ENCODE measurements at places on chromosomes 16 and 17.

GRCh38 chr16:24988129-24988518 is 27.0 kb downstream of the ARHGAP17 start:
- no peak for DNase-seq

GRCh38 chr16:83338941-83339340 is 468.8 kb upstream of the HSBP1 start:
- no peak for DNase-seq

DNA sequence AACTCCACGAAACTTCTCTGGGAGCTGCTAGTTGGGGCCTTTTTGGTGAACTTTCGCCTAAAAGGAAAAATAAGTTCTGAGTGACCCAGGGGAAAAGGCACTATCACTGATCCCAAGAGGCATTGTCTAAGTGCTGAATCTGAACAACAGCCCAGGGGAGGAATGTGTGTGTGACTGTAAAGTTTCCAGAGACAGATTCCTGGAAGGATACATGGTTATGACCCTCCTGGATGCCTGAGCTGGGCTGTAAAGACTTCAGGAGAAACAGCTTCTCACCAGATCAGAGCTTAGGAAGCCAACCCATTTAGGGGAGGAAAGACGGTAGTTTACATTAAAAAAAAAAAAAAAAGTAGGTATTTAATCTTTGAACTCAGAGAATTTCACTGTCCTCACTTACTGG is 20.2 kb downstream of the HIGD1B start:
- DNase-seq: no peak

- no peak for DNase-seq
These were observed 1.9 kb upstream of the CBLN1 start for GRCh38 chr16:49283376-49284049.

DNA sequence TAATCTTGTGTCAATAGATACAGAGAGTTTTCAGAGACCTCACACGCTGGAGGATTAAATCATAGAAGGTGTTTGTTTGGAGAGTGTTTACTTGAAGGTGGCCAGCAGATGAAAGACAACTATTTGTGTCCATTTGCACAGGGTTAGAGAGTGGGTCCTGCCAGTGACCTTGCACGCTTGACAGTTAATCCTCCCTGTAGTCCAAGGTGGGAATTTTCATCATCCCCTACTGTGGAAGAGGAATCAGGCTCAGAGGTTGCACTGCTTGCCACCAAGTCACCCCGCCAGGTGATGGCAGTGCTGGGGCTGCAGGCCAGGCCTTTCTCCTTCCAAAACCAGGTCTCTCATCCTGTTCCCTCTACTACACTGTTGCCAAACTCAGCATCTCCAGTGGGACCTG is 12.3 kb downstream of the CDH1 start:
- no peak for DNase-seq

DNA sequence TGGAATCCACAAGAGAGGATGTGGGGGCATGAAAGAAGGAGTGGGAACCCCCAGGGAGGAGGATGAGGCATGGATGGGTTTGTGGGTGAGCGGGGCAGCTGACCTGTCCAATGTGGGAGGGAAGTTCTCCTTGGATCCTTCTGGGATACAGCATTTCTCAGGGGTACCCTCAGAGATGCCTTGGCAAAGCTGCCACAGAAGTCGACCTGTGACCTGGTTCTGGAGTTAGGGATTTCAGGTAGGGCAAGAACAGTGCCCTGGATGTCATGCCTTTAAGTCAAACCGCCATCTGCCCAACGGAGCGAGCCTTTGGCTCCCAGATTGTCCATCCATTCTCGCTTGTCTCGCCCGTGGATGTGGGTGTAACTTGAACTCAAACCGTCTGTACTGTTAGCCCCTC is 30.0 kb downstream of the WSCD1 start:
- DNase-seq: no peak

GRCh38 chr17:64131606-64132270 is 1.8 kb upstream of the ERN1 start:
- no peak for DNase-seq

DNA sequence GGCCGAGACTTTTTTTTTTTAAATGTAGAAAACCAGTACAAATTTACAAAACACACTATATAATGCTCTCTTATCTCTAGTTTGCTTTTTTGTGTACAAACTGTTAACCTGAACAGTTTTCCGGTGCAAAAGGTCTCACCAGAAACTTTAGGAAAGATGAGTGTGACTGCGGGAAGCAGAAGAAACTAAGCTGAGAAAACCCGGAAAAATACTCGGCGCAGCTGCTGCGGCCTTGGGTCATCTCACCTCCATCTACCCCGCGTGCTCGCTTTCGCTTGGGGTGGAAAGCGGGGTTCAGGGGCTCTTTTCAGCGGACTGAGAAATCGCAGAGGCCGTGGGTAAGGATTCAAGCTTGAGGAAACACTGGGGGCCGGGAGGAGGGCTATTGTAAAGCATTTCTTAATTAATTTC is 1.8 kb downstream of the SALL1 start:
- DNase-seq: no peak

DNA sequence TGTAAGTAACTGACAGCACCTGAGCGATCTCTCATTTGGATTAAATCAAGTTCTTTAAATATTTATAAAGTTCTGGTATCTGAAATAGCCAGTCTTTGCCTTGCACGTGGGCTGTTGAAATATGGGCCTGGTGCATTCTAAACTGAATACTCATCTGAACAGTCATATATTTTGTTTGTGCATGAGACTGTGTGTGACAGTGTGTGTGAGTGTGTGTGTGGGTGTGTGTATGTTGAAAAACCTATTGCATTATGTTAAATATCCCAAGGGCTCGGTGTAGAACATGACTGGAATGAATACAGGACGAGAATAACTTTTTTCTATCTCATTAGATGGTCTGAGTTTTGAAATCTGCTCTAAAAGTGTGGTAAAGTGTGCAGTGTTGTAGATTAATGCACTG is 82.4 kb upstream of the TOX3 start:
- DNase-seq: no peak

DNA sequence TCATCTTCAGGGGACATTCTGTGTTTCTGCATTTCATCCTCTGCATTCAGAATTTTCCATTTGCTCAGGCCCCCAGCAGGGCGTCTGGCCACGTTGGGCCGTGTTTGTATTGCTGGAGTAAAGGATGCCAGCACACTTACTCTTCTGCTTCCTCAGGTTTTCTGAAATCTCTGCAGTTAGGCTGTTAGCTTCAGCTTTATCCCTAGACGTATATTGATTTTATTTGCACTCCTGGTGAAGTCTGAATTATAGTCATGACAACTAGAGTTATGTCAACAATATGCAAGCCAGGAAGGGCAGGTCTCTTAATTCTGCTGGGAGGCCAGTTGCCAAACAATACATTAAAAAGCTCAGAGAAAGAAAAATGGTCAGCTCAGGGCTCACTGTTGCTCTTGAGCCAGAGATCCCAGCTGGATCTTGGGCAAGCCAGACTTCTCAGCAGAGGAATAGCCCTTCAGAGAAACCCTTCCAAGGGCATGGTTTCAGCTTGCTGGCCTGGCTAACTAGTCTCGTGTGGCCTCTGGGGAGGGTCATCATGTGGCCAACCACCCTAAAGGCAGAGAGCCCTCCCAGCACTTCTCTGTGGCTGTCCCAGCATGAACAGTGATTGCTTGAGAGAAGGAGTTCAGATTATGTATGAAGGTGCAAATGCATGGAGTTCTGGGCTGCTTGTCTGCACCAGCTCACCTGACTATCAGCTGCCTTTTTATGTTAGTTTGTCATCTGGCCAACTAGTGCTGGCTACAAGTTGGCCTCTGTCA is 110.2 kb upstream of the CACNG5 start:
- no peak for DNase-seq

DNA sequence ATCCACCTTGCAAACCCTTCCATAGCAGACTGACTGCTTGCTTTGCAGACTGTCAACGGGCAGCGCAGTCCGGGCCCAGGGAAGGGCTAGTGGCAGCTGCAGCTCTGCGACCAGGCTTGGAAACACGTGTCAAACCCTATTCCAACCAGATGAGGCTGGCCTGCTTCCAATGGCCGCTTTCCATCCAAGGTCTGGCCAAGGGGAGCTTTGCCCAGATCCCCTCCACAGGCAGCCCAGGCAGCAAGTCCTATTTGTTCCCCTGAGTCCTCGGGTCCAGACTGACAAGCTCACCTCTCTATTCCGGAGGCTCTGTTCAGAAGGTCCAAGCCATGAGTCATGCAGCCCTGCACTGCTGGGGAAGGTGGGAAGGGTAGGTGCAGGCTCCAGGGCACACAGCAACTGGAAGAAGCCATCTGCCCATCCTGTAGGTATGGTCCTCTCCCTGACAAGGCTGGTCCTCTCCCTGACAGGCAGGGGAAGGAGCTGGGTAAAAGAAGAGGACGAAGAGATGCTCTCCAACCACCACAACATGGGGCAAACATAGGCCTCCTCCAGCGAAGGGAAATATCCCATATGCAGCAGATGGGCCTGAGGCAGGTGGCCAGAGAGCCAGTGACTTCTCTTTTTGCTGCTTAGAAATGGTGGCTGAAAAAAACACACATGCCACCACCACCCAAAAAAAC is 22.6 kb upstream of the AXIN2 start:
- DNase-seq: no peak

DNA sequence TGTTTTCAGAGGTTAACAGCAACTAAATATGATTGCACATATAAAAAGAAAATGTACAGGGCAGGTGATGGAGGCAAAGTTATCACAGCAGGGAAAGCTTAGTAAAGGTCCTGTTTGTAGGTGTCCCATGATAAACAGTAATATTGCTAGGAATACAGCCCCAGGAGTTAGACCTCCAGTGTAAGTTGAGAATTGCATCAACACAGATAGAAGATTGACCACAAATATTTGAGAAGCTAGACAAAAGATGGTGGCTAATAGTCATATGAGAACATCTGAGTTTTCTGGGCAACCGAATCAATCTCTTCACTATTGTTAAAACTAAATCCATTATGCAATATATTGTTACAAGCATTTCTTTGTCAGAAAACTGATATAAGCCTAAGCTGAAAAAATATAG is 152.6 kb downstream of the CDH11 start:
- DNase-seq: no peak

- no peak for DNase-seq
These were observed 1541.7 kb upstream of the CDH8 start for GRCh38 chr16:63577891-63578290.

GRCh38 chr17:65022751-65023700 is 33.5 kb downstream of the GNA13 start:
- no peak for DNase-seq

GRCh38 chr17:67085406-67085805 is 41.1 kb downstream of the CACNG1 start:
- no peak for DNase-seq

DNA sequence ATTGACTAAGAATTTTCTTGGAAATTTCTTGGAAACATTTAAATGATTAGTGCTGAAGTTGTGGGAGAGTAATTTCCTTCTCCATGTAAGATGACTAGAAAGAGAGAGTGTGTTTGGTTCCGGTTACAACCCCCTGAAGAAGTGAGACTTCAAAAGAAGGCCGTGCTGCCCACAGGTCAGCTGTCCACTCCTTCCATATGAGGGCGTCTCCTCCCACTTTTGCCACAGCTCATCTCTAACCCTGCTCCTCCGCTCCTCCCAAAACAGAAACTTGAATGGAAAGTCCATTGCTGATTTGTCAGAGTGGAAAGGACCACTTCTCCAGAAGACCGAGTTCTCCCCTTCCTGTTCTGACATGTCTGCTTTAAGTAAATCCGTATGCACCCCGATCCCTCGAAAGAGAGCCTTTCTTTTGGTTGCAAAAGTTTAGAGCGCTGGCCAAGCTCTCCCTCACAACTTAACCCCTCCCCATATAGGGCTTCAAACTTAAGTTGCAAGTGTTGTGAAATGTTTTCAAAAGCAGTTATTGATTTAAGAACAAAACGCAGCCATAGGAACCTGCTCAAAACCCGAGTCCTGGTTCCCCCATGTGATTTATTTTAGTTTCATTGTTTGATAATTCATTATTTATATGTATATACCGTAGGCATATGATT is 129.5 kb downstream of the SOCS1 start:
- no peak for DNase-seq

GRCh38 chr16:53334581-53334980 is 99.7 kb upstream of the RBL2 start:
- DNase-seq: no peak

GRCh38 chr16:89155851-89156739 is 15.5 kb upstream of the CDH15 start:
- no peak for DNase-seq

GRCh38 chr17:30554839-30555751 is 77.9 kb downstream of the GOSR1 start:
- DNase-seq: no peak

DNA sequence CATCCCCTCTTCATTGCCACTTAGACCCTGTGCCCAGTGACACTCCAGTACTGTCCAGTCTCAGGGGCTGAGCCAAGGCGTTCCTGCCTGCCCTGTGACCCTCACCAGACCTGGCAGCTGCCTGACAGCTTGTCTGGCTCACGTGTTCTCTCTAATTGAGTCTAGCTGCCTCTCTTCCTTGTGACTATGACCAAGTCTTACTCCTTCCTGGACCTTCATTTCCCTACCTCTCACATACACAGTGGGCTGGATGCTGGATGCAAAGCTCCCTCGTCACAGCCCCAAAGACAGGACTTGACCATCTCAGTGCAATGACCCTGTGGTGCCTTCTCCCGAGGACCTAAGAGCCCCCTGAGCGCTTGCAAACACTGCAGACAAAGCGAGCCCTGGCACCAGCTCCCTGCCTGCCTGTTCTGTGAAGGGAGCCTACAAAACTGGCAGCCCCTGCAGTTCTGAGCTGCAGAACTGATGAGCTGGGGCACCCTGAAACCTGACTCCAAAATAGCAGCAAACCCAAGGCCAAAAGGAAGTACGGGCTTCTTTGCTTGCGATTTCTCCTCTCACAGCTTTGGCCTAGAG is 1.7 kb downstream of the DEXI start:
- no peak for DNase-seq

DNA sequence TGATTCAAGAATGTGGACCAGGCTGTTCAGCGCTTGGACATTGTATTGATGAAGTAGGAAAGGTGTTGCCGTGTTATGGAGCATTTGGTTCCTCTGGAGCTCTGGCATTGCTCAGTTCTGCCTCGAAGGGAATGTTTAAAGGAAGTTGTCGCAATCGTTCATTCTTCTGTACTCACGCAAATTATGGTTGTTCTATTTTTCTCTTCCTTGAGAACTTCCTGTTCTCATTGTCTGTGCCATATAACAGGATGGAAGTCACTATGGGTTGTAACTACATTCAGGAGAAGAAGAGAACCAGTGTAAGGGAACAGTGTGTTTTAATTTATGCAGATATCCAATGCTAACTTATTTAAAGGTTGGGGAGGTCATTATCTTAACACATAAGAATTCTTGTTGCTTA is 13.0 kb downstream of the PCTP start:
- peak; percentile 64 for DNase-seq

DNA sequence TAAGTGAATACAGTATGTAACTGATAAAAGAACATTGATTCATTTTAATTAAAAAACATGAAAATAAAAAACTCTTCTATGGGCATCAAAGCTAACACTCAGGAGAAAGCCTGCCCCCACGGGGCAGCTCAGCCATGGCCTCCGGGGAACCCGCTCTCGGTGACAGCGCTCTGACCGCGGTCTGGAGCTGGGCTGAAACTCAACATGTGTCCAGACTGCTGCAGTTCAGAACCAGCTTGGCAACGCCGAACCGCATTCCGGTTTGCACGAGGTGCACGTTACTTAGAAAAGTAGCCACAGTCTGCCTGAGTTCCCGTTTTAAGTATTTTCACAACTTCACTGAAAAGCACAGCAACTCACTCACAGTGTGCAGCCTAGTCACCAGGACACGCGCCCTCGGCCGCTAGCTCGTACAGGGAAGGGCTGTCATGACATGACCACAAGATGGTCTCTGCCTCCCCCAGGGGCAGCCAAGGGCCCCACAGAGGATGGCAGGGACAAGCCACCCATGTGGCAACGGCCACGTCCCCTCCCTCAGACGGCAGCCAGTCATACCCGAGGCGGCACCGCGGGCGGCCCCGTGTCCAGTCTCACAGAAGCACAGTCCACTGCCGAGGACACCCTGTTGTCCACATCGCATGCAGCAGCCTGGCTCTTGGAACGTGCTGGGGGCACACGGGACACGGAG is 77.1 kb upstream of the METRNL start:
- no peak for DNase-seq

Data from GF-D8 (cell line).